GM23248 (cell line): ENCODE measurements at places on chromosomes 16 and 17. TPM values are rescaled to one million over a fixed set of nuclear protein-coding genes. Genes with fewer than 3 reads are reported as not detected.

The PIK3R5 gene
- not detected in 2 replicates for polyA plus RNA-seq

The SRL gene
- polyA plus RNA-seq: not detected in 2 replicates

The ACE gene
- polyA plus RNA-seq: 1.6 and 2.2 TPM in 2 replicates

The AATK gene
- 0.18 and 0.25 TPM in 2 replicates for polyA plus RNA-seq

The KRT20 gene
- polyA plus RNA-seq: not detected in 2 replicates

The CARD14 gene
- 0.05 and 0.06 TPM in 2 replicates for polyA plus RNA-seq

The FNDC8 gene
- polyA plus RNA-seq: not detected in 2 replicates

The SMIM5 gene
- 0.08 and 0.16 TPM in 2 replicates for polyA plus RNA-seq

The G6PC1 gene
- not detected in 2 replicates for polyA plus RNA-seq

The OR4D1 gene
- polyA plus RNA-seq: not detected in 2 replicates

The GPR142 gene
- not detected in 2 replicates for polyA plus RNA-seq

The PYDC1 gene
- not detected in 2 replicates for polyA plus RNA-seq

The TMEM88 gene
- polyA plus RNA-seq: 0.23 TPM in 1 of 2 replicates, not detected in the other

The RAB11FIP4 gene
- polyA plus RNA-seq: 0.38 and 0.40 TPM in 2 replicates

The ARRB2 gene
- 3.7 and 3.9 TPM in 2 replicates for polyA plus RNA-seq

The SHISA9 gene
- polyA plus RNA-seq: not detected in 2 replicates

The SLC16A6 gene
- 0.16 and 0.30 TPM in 2 replicates for polyA plus RNA-seq

The TP53TG3C gene
- polyA plus RNA-seq: not detected in 2 replicates

The SPNS3 gene
- not detected in 2 replicates for polyA plus RNA-seq

The STAC2 gene
- 0.05 TPM in 1 of 2 replicates, not detected in the other for polyA plus RNA-seq

The ASB16 gene
- 0.22 and 0.25 TPM in 2 replicates for polyA plus RNA-seq

The NPIPA1 gene
- 29.8 and 41.1 TPM in 2 replicates for polyA plus RNA-seq

The KLHL10 gene
- 0.09 TPM in 2 replicates for polyA plus RNA-seq
